ENCODE measurements at places on chromosomes 4 and X.

DNA sequence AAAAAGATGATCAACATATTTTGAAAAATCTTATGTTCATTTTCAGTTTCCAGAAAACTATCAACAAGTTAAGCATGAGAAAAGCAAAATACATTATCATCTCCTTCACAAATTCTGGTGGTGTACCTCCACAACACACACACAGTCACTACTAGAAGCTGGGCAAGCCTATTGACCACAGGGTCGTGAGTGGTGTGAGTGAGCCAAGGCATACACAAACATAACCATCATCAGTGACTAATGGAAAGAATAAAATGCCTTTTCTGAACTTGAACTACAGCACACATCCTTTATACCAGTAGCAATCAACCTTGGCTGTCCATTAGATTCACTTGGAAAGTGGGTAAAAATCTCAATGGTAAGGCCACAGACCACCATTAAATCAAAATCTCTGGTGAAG, 180.2 kb downstream of the FAM47B start:
- no peak for DNase-seq

GRCh38 chr4:17807446-17807845, 3.1 kb downstream of the DCAF16 start:
- no peak for DNase-seq

GRCh38 chr4:89177807-89178206, 66.5 kb downstream of the TIGD2 start:
- DNase-seq: no peak

DNA sequence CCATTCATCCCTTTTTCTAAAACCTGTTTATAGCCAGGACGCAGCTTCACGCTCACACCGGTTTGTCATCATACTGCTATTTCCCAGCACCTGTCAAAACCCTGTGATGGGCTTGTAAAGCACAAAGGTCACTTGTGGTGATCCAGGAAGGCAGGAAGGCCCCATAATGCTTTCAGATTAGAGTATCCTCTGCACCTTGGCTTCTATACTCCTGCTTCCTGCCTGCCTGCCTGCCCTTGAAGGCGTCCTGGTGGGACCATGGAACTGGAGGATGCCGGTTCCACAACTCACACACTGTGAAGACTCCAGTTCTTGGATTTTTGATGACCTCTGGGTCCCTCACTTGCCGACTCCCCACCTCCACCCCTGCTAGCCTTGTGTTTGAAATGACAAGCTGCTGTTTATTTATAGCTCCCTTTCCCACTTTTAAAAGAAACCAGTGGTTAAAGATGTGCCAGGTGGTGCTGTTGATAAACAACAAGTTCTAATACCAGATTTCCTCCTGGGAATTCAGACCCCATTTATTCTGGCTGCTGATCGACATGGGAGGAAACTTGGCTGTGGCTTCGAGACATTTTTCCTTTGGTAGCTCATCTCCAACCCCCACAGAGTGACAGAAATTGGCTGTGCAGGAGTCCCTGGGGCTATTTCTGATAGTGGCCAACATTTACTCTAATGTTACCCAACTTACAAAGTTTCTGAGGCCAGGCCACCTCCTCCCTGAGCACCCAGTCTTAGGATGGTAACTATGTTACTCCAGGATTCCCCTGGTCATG, 211.5 kb downstream of the KDR start:
- no peak for DNase-seq

- DNase-seq: no peak
Observed at GRCh38 chrX:153537526-153538295, 20.3 kb downstream of the ATP2B3 start.

DNA sequence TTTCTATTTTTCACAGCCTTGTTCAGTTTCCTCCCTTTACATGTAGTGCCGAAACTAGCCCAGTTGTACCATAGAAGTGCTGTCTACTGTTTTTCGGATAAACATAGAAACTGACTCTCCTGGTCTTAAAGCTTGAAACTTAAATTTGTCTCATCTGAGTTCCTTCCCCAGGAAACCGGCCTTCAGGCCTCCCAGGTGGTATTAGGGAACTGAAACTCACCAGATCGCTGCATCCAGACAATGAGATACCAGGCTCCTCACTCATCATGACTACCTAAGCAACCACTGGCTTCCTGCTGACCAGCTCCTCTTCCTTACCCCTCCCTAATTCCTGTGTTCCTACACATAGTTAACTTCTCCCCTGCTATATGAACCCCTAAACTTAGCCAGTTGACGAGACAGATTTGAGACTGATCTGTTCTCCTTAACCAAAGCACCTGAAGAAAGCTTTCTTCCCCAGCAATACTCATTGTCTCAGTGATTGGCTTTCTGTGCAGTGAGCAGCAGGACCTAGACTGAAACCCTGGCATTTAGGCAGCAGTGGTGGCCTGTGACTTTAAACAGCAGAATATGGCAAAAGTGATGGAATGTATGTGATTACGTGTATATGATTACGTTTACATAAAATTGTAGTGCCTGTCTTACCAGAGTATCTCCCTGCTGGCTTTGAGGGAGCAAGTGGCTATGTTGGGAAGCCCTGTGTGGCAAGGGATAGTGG, 959.1 kb upstream of the LCORL start:
- no peak for DNase-seq

DNA sequence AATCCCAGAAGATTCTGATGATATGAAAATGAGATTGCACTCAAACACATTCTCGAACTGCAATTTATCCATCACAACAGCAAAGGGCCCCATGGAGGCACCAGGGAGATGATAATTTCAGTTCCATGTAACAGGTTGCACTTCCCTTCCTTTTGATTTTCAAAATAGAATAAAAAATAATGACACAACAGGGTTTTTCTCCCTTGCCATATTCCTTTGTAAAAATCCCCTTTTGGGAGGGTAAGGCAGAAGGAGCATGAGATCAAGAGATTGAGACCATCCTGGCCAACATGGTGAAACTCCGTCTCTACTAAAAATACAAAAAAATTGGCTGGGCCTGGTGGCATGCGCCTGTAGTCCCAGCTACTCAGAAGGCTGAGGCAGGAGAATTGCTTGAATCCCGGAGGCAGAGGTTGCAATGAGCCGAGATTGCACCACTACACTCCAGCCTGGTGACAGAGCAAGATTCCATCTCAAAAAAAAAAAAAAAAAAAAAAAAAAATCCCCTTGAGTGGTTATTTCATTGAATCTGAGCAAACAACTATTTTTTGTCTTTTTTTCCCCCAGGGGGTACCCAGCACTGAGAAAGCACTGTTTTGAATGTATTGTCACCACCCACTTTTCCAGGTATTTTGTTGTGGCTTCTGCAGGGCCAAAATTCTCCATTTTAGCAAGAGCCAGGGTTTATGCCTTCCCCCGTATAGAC, 26.7 kb downstream of the TBC1D9 start:
- DNase-seq: no peak

DNA sequence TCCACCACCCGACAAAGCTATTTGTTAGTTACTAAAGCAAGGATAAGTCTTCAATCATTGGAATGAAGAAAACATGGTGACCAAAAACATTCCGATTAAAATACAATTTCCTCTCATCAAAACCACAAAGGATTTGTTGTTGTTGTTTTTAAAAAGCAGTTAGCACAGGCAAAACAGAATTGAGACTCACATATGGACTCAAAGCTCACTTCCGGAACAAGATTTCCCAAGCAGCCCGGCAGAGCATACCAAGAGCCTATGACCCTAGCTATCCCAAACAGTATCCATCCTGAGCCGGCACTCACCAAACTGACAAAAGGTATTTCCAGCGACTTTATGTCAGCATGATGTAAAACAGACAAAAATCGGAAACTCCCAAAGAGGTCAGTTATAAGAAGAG, 39.9 kb downstream of the ADGRA3 start:
- DNase-seq: no peak

- peak; percentile 7 for DNase-seq
Observed at GRCh38 chr4:156294577-156294976, 340.9 kb upstream of the CTSO start.

GRCh38 chr4:8179771-8180170, 19.3 kb upstream of the SH3TC1 start:
- no peak for DNase-seq

DNA sequence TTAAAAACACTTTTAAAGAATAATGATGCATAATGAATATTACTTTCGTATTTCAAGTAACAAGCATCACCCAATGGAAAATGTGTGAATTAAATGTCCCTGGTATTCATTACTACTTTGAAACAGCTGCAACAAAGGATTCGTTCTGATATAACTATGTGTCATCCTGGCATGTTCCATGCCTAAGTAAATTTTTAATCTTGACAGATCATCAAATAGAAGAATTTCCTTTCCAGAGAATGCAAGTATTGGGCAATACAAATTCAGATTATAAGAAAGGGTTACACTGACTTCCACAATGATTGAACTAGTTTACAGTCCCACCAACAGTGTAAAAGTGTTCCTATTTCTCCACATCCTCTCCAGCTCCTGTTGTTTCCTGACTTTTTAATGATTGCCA, 105.3 kb downstream of the SPCS3 start:
- no peak for DNase-seq

DNA sequence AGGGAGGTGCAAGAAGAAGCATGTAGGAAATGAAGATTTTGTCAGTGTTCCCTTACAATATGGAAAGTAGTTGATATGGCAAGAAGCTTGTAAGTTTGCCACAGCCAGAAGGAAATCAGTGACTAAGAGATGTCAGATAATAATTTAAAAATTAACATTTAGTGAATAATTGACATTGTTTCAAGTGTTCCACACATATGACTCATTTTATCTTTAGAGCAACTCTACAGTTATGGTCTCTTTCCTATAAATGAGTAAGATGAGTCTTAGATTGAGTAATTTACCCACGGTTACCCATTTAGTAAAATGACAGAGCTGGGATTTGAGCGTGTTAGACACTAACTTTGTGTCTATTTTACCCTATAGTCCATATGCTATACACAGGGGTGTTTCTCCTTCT, 300.3 kb upstream of the IRS4 start:
- no peak for DNase-seq

DNA sequence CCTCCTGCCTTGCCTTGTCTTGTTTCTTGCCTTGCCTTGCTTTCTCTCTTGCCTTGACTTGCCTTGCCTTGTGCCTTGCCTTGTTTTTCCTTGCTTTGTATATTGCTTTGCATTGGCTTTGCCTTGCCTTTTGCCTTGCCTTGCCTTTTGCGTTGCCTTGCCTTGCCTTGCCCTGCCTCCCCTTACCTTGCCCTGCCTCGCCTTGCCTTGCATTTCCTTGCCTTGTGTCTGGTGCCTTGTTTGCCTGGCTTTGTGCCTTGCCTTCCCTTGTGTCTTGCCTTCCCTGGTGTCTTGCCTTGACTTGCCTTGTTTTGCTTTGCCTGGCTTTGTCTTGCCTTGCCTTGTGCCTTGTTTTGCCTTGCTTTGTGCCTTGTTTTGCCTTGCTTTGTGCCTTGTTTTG, 89.7 kb downstream of the TAB3 start:
- DNase-seq: no peak

DNA sequence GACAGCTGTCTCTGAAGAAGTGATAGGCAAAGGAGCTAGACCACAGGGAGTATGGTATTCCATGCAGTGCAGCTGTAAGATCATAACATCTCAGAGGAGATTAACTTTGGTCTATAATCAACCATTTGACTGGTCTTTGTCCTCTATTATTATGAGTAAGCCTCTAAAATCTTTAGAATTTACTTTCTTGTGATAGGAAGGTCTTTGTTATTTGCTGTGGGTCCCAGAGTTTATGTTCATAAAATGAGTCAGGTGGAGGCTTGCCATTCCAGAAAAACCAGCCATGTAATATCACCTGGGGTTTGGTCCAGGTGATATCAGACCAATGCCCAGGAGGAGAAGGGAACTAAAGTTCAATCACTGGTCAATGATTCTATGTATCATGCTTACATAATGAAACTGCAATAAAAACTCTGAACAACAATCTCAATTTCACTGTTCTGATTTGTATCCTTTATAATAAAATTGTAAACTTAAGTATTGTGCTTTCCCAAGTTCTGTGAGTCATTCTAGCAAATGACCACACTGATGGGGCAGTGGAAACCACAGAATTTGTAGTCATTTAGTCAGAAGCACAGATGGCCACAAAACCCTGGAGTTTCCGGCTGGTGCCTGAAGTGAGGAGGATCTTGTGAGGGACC, 239.6 kb upstream of the TRAM1L1 start:
- no peak for DNase-seq

DNA sequence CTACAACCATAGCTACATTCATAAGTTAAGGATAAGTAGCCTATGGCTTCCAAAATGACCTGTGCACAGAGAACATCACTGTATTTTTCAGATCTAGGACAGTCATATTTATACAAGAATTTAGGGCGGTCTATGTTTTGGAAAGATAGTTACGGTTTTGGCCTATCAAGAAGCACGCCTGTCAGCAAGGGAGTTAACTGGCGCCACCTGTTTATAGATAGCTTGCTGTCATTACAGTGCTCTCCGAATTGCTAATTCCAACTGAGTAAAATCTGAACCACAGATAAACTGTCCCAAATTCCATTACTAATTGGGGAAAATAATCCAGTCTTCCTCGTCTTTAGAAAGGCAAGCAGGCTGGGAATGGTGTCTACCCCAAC, 646 bp downstream of the ABCB7 start:
- DNase-seq: no peak

GRCh38 chr4:7199129-7199725, 6.9 kb downstream of the SORCS2 start:
- no peak for DNase-seq

GRCh38 chr4:153465140-153465539, 1.0 kb upstream of the TMEM131L start:
- DNase-seq: peak; percentile 37

DNA sequence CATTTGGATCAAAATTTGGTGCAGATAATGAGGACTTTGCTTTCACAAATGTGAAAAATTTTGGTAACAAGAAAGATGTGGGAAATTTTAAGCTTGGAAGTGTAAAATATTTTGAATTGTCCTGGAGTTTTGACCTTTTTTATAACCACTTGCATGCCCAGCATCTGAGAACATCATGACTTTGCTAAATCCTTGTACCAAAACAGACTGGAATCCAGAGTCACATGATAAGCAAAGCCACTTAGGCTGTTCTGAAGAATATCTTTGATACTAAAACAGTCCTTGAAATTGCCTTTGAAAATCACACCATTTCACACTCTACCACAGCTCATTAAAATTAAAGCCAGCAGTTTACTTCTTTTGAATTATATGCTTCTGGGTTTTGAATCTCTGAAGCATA, 2.5 kb upstream of the PPM1K start:
- no peak for DNase-seq
